GM23338 (cell line): ENCODE measurements at places on chromosomes 6 and 20.

DNA sequence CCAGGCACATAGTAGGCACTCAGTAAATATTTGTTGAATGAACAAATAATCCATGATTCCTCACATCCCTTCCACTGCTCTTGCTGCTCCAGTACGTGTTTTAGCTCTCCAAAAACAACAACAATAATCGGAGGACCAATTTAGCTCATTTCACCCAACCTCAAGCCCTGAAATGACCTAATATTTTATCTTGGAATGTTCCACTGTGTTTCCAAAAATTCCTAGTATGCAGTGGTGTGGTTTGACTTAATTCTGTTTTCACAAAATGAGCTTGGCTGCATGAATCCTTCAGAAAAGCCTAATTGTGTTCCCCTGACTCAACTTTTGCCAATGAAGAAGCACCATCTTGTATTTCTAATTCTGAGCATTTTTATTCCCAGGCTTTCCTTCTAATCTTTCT is 168.0 kb upstream of the PHACTR1 start:
- DNase-seq: no peak

DNA sequence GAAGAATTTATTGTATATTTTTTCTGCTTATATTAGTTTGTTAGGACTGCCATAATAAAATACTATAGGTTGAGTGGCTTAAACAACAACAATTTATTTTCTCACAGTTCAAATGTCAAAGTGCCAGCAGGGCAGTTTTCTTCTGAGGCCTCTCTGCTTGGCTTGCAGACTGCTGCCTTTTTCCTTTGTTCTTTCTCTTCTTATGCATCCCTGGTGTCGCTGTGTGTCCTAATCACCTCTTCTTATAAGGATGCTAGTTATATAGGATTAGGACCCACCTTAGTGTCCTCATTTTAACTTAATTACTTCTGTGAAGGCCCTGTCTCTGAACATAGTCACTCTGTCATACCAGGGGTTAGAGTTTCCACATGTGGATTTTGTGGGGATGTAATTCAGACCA is 354.4 kb downstream of the NKAIN2 start:
- peak; percentile 35 for DNase-seq

GRCh38 chr6:13431861-13432465 is 55.4 kb downstream of the GFOD1 start:
- no peak for DNase-seq

DNA sequence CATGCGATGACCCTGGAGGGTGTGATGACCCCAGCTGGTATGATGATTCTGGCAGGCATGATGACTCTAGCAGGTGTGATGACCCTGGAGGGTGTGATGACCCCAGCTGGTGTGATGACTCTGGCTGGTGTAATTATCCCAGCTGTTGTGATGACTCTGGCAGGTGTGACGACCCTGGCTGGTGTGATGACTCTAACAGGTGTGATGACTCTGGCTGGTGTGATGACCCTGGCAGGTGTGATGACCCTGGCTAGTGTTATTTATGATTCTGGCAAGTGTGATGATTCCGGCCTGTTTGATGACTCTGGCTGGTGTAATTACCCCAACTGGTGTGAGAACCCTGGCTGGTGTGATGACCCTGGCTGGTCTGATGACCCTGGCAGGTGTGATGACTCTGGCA is 427.2 kb downstream of the QKI start:
- no peak for DNase-seq

GRCh38 chr6:73657201-73657600 is 3.4 kb upstream of the SLC17A5 start:
- no peak for DNase-seq

GRCh38 chr6:109513571-109514071 is 30.6 kb upstream of the ZBTB24 start:
- DNase-seq: peak; percentile 76

DNA sequence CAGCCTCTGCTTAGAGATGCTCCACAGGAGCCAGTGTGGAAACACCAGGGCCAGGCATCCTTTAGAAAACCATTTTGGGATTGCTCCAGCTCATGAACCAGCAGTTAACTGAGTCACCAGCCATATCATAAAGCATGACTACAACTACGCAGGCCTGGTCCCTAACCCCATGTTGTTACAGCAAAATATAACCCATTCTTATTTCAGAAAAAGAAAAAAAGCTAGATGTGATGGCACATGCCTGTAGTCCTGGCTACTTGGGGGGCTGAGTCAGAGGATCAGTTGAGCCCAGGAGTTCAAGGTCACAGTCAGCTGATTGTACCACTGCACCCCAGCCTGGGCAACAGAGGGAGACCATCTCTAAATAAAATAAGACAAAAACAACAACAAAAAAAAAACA is 36.8 kb downstream of the C6orf15 start:
- no peak for DNase-seq

- DNase-seq: no peak
Observed at GRCh38 chr20:12058216-12058615, 140.5 kb downstream of the BTBD3 start.

- no peak for DNase-seq
Observed at GRCh38 chr6:87344731-87345130, at the start of gene C6orf163. C6orf163 (plus strand) TSS chr6:87344813; CDS start chr6:87345100, 287 bp downstream.

DNA sequence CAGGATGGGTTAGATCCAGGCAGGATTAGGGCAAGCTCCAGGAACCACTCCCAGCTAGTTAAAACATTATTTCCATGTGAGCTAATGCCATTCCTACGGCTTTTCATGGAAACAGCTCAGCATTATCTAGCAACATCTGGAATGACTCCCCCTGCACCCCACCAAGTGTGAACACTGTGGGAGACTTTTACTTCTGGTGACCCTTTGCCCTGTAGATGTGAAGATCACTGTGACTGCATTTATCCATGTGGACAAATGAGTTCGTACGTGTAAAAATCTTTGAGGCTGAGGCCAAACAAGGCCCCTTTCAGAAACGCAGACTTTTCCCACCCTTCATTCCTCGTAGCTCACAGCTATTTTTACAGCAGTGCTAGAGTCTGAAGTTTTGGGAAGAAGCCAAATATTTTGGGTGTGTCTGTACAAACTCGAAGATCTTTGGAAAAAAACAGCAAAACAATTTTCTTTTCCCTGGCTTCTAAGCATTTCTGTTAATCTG is 221.8 kb upstream of the SOX4 start:
- no peak for DNase-seq

DNA sequence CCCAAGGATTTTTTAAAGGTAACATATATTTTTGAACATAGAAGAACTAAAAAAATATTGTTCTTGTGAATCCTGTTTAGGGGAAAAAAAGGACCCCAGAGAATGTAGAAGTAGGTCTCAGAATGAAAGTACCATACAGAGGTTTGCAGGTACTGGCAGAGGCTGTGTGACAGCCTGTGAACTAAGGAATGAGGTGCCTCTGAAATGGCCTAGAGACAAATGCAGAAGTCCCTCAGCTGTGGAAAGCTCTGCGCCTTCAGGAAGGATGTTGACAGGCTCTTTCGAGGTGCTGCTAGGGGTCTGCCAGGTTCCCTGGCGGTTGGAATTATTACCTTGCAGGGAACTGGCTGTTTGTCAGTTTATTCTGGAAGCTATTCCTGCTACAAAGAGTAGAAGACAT is 8.6 kb upstream of the TUBB2B start:
- no peak for DNase-seq

DNA sequence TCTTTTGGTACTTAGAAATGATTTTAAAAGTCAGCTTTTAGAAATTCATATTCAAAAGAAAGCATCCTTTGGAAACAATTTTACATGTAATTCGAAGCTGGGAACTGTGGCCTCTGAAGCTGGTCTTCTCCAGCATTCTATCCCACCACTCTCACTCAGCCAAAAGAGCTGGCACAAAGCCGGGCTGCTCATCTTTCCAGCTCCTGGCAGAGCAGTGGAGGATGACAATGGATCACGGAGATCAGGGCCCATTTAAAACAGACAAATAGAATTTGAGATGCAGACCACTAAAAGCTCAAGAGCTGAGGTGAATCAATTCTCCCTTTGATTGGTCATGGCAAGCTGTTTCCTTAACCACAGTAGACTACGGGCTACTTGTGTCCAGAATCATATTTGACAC is 60.6 kb downstream of the OTOR start:
- DNase-seq: no peak

DNA sequence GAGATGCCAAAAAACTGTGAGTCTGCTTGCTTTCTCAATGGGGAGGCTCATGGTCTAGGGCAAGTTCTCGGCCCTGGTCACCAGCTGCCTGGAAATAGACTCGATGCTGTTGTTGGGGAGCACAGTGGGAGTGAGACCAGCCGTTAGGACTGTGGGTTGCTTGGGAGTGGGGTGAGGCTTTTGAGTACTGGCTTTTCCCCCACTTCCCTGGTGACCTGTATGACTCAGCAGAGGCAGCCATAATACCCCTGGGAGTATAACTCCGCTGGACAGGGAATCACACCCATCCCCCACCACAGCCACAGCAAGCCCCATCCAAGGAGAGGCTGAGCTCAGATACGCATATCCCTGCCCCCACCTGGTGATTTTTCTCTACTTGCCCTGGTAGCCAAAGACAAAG is 48.9 kb upstream of the OGFRL1 start:
- no peak for DNase-seq

DNA sequence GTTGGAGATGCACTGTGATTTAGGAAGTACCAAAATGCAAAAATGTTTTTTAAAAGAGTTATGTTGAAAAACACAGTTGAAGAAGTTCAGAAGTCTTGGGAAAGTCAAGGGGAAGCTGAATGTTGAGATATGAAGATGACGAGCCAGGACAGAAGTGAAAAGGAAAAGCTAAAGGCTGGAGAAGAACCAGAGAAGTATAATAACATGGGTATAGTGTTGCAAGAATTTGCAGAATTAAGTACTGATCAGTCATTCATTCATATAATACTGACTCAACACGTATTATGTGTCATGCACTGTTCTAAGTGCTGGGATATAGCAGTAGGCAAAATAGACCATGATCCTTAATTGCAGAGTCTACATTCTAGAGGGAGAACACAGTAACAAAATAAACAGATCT is 432.8 kb downstream of the CDC5L start:
- no peak for DNase-seq

DNA sequence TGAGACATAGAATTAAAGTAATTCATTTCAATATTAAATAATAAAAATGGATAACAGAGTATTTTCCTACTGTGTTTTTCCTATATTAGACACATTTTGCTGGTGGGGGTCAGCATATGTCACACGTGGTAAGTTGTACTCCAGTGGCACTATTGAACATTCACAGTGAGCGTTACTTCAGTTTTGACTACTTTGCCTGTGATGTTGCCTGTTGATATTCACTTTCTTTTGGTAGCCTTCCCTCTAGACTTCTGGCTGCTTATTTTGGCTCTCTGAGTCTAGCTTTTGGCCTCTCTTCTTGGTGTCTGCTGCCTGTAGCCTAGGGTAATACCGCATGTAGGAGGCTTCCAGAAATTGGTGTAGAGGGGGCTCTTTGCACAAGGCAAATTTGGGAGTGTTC is 64.4 kb upstream of the TFB1M start:
- DNase-seq: no peak

DNA sequence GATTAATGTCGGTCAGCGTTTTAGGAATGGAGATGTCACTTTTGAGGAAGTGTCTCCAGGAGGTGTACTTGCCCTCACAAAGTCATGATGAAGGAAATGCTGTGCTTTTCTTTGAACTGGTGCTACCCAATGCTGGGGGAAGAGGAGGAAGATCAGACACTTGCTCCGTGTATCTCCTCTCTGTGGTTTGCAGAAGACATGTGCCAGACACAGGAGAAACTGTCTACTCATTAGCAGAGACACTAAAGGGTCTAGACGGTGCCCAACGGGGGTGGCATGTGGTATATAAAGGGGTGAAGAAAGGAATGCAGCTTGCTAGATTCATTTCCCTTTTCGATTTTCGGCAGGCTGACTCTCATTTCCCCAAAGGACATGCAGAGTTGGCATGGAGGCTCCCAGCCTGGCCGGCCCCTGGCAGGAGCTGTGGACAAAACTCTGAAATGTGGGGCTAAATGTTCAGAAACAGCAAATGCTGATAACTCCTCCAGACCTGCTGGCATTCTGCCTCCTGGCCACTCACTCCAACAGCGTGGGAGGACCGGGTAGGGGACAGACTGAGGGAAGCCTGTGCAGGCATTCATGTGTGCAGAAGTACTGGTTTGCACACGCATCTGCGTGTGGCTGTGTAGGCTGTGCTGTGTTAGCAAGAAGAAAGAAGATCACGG is 59.6 kb upstream of the QKI start:
- no peak for DNase-seq

GRCh38 chr6:137486416-137486815 is 7.8 kb downstream of the OLIG3 start:
- peak; percentile 27 for DNase-seq

DNA sequence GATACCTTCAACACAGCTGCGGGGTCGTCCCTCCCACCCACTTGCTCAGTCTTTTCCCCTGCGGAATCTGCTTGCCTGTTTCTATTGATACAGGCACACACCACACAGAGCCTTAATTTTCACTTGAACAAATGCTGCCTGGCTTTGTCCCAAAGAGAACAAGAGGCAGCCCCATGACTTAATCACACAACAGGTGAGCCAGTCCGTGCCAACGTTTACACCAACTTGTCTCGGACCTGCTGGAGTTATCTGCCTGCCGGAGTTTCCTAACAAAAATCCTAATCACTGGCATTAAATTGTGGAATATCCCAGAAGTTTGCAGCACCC is 186.8 kb upstream of the RREB1 start:
- DNase-seq: no peak

- no peak for DNase-seq
Observed at GRCh38 chr6:45786355-45786781, 229.3 kb downstream of the CLIC5 start.

- DNase-seq: no peak
Observed at GRCh38 chr6:95321126-95321525, 256.2 kb upstream of the MANEA start.

DNA sequence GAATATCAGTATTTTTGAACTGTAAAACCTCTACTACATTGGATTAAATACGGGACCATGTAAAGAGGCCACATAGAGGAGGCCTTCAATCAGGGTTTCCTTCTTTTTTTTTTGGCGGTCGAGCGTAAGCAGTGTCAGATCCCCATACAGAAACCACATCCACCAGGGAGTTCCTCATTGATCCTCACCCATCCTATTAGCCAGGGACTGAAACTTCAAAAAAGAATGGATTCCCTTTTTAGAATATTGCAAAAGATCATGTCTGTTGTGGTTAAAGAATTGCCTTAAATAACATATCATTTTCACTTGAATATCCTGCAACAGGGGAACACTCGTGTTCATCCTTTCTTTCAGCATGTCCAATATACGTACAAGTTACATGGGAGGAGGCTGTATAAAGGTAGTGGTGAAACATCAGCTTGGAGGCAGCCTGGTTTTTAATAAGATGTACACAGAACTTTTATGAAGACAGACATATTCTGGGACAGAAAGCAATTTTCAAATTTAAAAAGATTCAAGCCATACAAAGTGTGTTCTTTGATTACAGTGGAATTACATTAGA is 96.1 kb downstream of the PPP1R14C start:
- DNase-seq: no peak

DNA sequence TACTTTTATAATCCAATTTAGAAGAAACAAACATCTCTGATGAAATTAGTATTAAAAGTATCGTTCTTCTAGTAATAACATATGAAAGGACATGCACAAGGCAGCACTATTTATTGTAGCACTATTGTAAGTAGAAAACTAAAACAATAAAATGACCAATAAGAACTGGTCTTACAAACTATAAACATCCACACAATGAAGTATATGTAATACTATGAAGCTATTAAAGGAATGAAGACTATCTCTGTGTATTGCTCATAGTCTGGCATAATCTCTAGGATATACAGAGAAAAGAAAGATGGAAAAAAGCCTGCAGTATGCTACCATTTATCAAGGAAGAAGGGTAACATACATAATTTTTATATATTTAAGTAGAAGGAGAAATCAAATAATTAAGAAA is 16.7 kb downstream of the LCA5 start:
- DNase-seq: no peak
